ENCODE measurements at places on chromosomes 16 and 17. TPM values are rescaled to one million over a fixed set of nuclear protein-coding genes. Genes with fewer than 3 reads are reported as not detected.

The RAB40B gene
- 9.8 TPM for total RNA-seq

The SSTR5 gene
- 0.32 TPM for total RNA-seq

The GNPTG gene
- total RNA-seq: 28.0 TPM

The CNGB1 gene
- 0.16 TPM for total RNA-seq

The ABCC12 gene
- total RNA-seq: not detected

The GRAP gene
- total RNA-seq: 4.5 TPM

The PTGES3L gene
- total RNA-seq: 6.8 TPM

The ASB16 gene
- 0.69 TPM for total RNA-seq

The ANKRD13B gene
- 7.7 TPM for total RNA-seq

The RPL23 gene
- total RNA-seq: 2,179 TPM

The TNP2 gene
- total RNA-seq: not detected

The DUXB gene
- not detected for total RNA-seq

The SHISA9 gene
- 0.48 TPM for total RNA-seq

The LPCAT2 gene
- 60.4 TPM for total RNA-seq

The OR1A2 gene
- not detected for total RNA-seq

The TEX19 gene
- total RNA-seq: not detected

The KRT33A gene
- total RNA-seq: not detected

The CTRB1 gene
- not detected for total RNA-seq

The CCDC200 gene
- total RNA-seq: not detected

The TMC7 gene
- 3.7 TPM for total RNA-seq

The LAT gene
- total RNA-seq: 1.0 TPM

The TMEM114 gene
- not detected for total RNA-seq

The CACNG5 gene
- not detected for total RNA-seq

The PRSS22 gene
- 3.0 TPM for total RNA-seq

The SLC13A2 gene
- not detected for total RNA-seq

The NPIPB5 gene
- total RNA-seq: 371 TPM

The SLC6A4 gene
- 0.37 TPM for total RNA-seq

The TBC1D3E gene
- 0.26 TPM for total RNA-seq

The LLGL2 gene
- 10.6 TPM for total RNA-seq

The PRKCA gene
- total RNA-seq: 24.4 TPM

The LHX1 gene
- 0.05 TPM for total RNA-seq

The CORO7 gene
- total RNA-seq: 13.7 TPM

The JPH3 gene
- total RNA-seq: 0.95 TPM

Data from urinary bladder (tissue), 4 donors.